ENCODE measurements at places on chromosomes 7 and 10.

GRCh38 chr10:60917331-60918280 is 26.4 kb downstream of the RHOBTB1 start:
- no peak for DNase-seq

GRCh38 chr10:83469728-83470331 is 669.5 kb upstream of the GHITM start:
- DNase-seq, result no peak

- no peak for DNase-seq
Measured at GRCh38 chr7:35553519-35553918, 141.4 kb downstream of the HERPUD2 start.

GRCh38 chr7:48140001-48140681 is 31.1 kb upstream of the ABCA13 start:
- no peak for DNase-seq

GRCh38 chr7:152866125-152866524 is 106.6 kb downstream of the ACTR3B start:
- DNase-seq, result no peak

GRCh38 chr10:73967022-73967429 is 30.9 kb upstream of the VCL start:
- DNase-seq, result no peak

DNA sequence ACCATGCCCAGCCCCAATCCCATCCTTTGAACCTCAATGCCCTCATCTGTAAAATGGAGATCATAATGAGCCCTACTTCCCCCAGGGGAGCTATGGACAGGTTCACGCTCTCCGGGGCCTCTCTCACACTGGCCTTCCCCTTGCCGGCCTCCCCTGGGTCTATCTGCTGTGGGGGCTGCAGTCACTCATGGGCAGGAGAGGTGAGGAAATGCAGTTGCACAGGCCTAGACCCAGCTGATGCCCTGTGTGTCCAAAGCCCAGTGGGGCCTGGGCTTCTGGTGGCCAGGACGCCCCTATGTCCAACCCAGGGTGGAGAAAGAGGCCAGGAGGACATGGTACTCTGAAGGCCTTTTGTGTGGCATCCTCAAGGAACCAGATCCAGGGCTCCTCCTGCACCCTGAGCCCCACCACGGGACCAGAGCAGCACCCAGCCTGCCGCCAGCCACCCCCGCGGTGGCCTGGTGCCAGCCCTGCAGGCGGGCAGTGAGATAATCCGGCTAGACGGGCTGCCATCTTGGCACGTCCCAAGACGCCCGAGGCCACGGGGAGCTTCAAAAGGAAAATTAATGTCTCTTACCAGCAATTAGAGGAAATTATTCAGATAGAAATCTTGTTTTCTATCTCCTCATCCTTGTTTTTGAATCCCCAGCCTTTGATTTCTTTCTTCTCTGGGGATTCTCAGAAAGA is 39.0 kb downstream of the MYL10 start:
- DNase-seq, result no peak

DNA sequence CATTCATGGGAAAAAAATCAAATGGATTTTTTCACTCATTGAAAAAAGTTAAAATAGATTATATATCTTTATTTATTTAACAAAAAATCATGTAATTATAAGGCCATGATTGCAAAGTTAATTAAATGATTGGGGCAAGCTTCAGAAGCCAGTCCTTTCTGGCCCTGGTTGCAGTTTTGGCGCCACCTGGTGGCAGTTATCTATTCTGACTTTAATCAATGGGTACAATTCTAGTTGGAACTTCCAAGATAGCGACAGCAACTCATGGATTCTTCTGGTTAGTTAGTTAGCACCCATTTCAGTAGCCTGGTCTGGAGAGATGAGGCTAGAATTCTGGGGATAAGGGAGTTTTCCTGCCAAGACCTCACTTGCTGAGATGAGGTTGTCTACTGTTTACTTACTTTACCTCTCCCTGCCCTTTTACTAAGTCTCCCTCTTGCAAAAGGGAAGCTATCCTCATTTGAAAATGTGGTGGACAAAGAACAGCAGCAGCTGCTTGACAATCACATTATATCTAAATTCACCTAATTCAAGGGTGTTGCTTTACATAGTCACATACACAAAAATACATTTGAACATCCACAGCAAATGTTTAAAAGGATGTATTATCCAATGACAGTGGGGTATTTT is 42.3 kb downstream of the NOC3L start:
- peak; percentile 38 for DNase-seq

GRCh38 chr7:112116358-112116757 is 89.8 kb downstream of the DOCK4 start:
- no peak for DNase-seq

DNA sequence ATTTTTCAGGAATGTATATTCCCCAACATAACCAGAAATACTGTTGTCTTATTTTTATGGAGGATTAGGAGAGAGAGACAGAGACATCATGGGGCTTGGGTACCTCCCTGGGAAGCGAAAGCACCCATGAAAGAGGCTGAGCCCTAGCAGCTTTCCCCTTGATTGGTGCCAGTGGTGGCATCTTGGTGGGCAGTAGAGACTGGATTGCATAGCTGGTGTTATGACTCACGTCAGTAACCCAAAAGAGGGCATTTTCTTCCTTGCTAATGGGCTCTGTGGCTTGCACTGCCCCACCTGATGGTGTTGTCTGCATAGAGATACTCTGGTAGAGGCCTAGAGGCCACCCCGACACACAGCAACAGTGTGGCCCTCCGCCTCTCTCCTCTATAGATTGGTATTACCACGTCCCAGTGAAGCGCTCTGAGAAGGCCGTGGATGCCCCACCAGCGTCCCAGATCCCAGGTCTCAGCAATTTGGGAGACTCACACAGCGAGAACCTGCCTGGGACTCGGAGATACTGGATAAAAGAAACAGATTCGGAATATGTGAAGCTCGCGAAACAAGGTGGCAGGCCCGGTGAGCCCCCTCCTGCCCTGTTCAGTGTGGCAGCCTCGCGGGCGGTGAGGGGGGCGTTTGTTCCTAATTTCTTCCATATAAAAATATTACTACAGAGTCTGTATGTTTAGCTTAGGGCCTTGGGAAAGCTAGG is 5.8 kb downstream of the C7orf57 start:
- DNase-seq, result no peak

DNA sequence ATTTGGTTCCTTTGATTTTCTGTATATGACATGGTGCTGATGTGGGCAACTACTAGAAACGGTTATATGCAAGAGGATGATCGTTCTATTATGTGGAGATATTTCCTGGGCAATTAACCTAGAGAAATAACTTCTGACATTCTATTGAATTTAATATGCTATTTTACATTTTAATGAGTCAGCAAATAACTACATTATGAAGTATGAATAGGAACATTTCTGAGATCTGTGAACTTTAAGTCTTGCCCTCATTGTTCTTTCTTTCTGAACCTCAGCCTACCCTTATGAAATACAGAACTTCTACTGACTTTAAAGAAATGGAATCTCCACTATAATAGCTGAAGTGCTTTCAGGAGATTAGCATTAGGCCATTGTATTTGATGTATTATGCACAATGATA is 59.6 kb downstream of the ZNF800 start:
- no peak for DNase-seq

- no peak for DNase-seq
Measured at GRCh38 chr7:116671681-116672595, at the start of gene MET. Gene MET (plus strand): TSS chr7:116672196. CDS start chr7:116699085, 26,889 bp downstream.

- DNase-seq, result no peak
Measured at GRCh38 chr10:92761571-92761970, 71.8 kb downstream of the HHEX start.

Data from activated CD4-positive, CD25-positive, alpha-beta regulatory T cell treated with anti-CD3 and anti-CD28 coated beads, Interleukin-2, amount 50 U/mL, for 16 hours (primary cell).